ENCODE measurements at places on chromosomes 3 and 15. TPM values are rescaled to one million over a fixed set of nuclear protein-coding genes. Genes with fewer than 3 reads are reported as not detected.

Gene IMPG2
- total RNA-seq = 0.09 TPM

Gene FBXL2
- total RNA-seq = 0.85 TPM

Gene ROPN1B
- total RNA-seq = not detected

Gene GPR62
- not detected for total RNA-seq

Gene MST1R
- total RNA-seq = 10.1 TPM

Gene ACAN
- total RNA-seq = 0.76 TPM

Gene THPO
- total RNA-seq = not detected

Gene DNASE1L3
- total RNA-seq = 12.1 TPM
